ENCODE measurements at places on chromosomes 11 and 22.
A peak's percentile ranks its signal among the peaks of the same experiment; 100 is the strongest.

DNA sequence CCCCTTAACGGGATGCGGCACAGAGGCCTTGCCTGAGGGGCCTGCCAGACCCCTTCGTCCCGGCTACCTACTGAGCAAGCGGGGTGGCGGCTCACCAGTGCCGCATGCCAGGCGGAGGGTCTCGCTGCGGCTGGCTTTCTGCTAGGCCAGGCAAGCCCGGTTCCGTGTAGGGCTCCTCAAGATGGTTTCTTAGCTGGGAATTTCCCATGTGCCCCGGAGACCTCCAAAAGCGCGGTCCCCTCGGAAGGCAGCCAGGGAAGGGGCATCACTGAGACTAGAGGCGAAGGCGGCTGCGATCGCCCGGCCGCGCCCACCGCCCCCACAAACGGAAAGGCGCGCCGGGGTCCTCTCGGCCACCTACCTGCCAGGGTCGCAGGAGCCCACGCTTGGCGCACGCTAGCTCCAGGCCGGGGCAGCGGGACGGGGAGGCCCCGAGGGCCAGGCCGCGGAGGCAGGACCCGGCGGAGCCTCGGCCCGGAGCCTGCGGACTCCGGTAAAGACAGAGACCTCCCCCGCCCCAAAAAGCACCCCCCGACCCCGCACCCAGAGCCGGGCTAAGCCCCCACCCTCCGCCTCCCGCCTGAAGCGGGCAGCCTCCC is 23.8 kb downstream of the MICAL3 start:
- DNase-seq: no peak

DNA sequence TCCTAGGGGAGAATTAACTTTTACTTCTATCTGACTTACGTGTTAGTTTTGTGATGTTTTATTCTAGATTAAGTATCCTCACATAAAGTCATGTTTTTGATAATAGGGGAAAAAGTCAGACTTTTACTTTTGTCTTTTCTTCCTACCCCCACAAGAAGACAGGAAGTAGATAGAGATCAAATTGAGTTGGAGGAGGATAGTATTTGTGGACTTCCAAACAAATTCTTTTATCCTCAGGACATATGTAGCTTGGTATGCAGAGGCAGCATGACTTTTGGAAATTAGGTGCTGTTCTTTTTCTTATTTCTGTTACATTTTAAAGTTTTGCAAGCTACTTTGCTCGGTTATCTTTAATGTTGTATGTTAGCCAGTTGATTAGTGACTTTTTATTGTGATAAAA is 61.4 kb downstream of the MTMR3 start:
- DNase-seq: no peak

GRCh38 chr22:50674130-50674500 is 1.5 kb downstream of the SHANK3 start:
- no peak for DNase-seq

DNA sequence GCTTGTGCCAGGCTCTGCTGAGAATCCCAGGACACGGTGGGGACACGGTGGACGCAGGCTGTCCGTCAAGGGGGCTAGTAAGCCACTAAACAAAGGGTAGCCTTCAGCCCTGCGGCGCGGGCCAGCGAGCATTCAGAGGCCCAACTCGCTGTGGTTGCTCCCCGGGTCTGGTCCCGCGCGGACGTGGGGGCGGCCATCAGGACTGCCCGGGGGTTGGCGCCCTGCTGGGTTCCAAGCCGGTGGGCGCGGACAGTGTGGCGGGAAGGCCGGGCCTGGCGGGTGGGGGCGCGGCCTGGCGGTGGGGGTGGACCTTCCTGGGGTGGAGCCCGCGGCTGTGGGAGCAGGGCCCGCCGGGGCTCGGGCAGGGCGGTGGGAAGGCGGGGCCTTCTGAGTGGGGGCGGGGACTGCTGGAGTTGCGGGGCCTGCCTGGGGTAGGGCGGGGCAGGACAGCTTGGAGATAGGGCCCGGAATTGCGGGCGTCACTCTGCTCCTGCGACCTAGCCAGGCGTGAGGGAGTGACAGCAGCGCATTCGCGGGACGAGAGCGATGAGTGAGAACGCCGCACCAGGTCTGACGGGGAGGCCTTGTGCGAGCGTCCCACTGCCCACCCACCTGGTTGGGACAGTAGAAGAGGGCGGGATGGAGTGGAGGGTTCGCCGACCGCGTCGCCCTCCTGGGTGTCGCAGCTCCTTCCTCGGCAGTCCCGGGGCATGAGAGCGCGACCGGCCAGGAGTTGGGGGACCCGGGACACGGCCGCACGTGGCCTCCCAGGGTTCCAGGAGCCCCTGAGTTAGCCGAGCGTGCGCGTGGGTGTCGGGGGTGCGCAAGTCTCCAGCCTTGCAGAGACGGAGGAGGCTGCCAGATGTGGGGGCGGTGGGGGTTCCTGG is at the start of gene SERHL2:
TSS of gene SERHL2 (plus strand) at position 482 of the 887 bp plus-strand sequence. CDS start at position 547, 65 bp downstream.
- DNase-seq: peak; percentile 60

DNA sequence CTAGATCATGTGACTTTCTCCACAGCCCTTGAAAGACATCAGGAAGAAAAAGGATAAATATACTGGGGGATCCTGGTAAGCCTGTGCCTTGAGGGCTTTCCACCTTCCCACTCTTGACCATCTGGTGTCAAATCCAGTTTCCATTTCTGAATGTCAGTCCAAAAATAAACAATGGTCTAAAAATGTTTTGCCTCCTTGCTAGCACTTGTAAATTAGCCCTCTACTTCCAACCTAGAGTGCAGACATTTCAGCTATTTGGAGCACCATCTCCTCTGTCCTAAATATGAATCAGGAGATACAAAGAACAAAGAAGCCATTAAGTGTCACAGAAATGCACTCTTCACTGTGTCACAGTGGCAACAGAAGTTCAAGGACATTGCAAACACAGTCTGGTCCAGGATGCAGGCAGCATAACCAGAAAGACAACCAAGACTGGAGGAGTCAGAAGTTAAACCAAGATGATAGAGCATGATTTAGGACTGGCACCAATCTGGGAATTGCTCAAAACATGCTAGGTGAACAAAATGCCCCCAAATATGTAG is 88.1 kb downstream of the CCDC34 start:
- no peak for DNase-seq
